ENCODE measurements at places on chromosomes 16 and 17.
A peak's percentile ranks its signal among the peaks of the same experiment; 100 is the strongest.

DNA sequence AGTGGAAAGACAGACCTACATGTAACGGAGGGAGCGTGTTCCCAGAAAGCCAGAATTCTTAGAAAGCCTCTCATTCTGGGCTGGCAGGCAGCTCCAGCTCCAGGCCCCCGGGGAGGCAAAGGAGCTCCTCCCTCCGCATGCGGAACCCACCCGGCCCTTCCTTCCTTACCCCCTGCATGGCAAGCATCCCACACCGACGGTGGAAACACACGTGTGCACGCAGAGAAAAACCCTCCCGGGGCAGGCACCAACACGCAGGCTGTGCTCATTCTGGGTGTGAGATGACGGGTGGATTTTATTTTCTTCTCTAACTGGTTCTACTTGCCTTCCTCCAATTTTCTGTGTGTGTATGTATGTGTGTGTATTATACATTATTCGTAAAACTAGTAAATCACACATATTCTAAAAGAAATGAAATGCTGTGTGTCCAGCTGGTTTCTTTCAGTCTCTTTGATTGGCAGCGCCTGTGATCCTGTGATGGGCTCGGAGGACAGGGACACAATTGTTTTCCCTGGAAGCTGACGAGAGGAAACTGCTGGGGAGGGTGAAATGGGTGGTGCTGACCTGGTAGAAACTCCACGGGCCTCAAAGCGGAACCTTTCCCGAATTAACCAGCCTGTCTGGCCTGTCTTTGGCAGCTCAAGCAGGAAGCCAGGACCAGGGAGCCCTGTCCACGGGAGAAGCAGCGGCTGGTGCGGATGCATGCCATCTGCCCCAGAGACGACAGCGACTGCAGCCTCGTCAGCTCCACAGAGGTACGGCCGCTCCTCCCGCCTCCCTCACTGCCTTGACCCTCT lies 22.2 kb downstream of the CARD14 start:
- DNase-seq, result no peak

DNA sequence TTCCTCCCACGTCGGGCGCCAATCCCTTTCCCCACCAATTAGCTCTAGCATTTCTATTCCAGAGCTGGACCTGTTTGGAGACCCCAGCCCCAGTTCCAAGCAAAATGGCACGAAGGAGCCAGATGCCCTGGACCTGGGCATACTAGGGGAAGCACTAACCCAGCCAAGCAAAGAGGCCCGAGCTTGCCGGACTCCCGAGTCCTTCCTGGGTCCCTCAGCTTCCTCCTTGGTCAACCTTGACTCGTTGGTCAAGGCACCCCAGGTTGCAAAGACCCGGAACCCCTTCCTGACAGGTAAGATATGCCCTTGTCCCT lies 5.6 kb upstream of the SPATA20 start:
- no peak for DNase-seq

DNA sequence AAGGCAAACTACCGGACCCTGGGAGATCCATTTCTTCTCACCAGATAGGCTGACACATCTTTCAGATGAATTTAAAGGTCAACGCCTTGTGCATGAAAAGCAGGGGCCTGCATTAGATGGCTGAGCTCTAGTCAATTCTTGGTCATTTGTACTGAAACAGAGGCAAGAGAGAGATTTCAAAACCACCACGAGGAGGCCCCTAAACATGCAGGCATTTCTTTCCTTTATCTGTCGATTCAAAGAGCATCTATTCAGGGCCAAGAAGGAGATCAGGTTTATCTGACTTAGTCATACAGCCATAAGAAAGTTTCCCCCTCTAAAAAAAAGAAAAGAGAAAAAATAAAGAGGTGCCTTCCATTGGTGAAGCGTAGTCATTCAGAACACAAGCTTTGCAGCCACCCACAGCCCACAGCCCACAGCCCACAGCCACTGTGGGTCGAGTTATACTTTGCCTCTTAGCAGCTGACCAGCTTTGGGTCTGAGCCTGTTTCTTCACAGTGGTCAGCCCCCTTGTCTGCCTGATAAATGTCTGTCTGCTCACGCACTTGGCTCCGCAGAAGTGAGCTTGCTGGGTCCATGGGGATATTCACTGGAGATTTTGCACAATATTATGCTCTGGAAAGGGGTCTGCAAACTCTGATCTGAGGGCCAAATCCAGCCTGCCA lies 207.5 kb downstream of the CDH13 start:
- no peak for DNase-seq

DNA sequence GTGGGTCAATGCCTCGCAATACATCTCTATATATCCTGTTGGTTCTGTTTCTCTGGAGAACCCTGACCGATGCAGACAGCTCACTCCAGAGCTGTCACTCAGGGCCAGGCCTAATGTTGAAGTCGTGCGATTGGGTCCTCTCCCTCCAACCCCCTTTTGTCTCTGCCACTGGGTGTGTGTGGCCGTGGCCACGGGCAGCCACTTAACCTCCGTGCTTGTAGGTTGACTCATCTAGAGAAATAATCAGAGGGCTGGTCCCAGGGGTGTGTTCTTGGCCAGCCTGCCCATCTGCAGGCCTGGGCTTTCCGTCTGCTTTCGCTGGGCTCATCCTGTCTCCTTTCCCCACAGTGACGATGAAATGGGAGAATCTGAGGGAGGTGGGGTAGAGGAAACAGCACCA lies 7.4 kb downstream of the ADAD2 start:
- DNase-seq, result no peak

DNA sequence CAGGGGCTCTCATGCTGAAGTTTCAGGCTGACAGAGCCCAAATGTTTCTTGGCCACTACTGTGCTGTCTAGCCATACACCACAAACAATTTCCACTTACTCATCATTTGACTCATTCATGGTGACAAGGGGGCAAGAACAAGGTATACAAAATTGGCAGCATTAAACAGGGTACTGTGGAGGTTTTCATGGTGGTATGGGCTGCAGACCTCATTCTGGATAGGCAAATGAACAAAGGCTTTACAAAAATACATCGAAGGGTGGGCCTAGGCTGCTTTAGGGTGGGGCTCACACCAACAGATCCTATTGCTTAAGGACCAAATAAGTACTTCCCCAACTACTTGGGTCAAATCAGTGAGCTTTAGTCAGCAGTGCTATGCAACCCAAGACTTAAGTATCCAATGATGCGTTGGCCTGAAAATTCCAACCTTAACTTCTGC lies 53.0 kb downstream of the N4BP1 start:
- no peak for DNase-seq

GRCh38 chr16:24696699-24697098 lies 32.8 kb upstream of the TNRC6A start:
- no peak for DNase-seq

- no peak for DNase-seq
These were observed 176.4 kb upstream of the WSCD1 start for GRCh38 chr17:5893741-5894140.

GRCh38 chr17:14582996-14583395 lies 282.1 kb downstream of the HS3ST3B1 start:
- DNase-seq, result no peak

DNA sequence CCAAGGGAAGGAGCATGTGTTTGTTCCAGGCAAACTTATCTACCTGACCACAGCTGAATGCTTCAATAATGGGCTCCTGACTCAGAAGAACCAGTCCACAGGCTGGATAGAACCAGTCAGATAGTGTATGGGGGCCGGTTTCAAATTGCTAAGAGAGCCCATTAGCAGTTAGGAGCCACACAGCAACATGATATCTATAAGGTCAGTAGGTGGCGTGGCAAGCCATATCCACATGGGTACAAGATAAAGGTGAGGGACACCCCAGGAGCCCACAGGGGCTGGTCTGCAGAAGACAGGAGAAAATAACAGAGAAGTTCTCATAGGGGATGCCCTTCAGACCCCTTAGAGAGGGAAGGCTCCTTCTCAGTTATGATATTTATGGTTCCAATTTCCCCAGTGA lies 31.6 kb upstream of the CDRT15 start:
- peak; percentile 1 for DNase-seq

DNA sequence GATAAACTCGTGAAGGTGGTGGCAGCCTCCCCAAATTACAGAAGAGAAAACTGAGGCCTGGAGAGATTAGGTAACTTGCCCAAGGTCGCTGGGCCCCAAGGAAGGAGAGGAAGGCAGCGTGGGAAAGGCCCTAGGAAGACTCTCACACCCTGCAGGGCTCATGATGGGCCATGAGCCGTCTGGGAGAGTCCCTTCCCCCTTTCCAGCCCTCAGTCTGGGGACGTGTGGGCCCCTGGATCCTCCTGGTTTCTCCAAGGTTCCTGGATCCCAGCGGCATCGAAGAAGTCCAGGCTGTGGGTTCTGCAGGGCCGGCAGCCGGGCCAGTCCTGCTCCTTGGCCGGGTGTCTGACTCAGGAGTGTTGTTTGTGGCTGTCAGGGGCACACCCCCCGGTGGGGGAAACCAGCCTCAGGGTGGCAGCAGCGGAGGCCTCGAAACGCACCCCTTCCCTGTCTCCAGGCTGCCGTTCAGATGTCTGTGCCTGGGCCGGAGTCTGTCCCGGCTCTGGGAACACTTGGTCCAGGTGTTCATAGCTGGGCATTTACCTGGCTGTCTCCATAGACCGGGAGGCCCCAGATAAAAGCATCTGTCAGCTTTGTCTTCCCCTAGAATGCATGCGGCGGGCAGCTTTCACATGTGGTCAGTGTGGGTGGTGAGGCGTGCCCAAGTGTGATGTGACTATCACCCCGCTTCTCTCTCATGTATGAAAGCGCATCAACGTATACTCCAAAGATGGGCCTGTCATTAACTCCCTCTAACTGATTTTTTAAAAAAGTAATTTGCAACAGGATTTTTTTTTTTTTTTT lies 3.7 kb upstream of the RAP1GAP2 start:
- DNase-seq, result no peak

DNA sequence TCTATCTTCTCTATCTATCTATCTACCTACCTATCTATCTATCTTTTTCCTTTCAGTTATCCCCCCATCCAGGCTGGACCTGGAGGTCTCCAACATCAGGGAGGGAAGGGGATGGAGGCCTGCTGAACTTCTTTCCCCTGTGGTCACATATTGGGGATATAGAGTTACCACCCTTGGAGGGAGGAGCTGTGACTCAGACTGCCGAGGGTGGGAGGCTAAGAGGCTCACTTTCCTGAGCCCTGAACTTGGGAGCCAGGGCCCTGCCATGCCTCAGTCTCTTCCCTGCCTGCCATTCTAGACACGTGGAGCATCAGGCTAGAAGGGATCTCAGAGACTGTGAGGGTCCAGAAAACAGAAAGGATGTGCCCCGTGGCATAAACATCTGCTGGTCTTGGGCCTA lies 8.4 kb downstream of the LRRC3C start:
- DNase-seq, result no peak

- no peak for DNase-seq
These were observed 119.5 kb upstream of the TNRC6C start for GRCh38 chr17:77838748-77839697.

DNA sequence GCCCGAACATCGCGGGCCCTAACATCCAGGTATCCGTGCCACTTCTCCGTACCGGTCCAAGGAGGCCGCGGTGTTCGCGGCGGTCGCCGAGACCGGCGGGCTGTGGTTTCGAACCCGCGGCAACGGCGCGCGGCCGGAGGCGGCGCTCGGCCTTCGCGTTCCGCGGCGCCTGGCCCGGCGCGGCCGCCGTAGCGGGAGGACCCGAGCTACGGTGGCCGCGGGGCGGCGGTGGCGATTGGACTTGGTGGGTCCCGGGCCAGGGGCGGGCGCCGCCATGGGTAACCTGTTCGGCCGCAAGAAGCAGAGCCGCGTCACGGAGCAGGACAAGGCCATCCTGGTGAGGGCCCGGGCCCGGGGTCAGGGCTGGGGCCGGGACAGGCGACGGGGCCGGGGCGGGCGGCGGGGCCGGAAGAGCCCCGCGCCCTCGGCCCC lies at the start of gene CHMP6:
CHMP6 (plus strand) TSS at position 197 of the 432 bp plus-strand sequence; CDS start at position 275, 78 bp downstream.
- DNase-seq, result peak; percentile 61

GRCh38 chr17:2737693-2738092 lies 11.8 kb downstream of the CCDC92B start:
- no peak for DNase-seq

DNA sequence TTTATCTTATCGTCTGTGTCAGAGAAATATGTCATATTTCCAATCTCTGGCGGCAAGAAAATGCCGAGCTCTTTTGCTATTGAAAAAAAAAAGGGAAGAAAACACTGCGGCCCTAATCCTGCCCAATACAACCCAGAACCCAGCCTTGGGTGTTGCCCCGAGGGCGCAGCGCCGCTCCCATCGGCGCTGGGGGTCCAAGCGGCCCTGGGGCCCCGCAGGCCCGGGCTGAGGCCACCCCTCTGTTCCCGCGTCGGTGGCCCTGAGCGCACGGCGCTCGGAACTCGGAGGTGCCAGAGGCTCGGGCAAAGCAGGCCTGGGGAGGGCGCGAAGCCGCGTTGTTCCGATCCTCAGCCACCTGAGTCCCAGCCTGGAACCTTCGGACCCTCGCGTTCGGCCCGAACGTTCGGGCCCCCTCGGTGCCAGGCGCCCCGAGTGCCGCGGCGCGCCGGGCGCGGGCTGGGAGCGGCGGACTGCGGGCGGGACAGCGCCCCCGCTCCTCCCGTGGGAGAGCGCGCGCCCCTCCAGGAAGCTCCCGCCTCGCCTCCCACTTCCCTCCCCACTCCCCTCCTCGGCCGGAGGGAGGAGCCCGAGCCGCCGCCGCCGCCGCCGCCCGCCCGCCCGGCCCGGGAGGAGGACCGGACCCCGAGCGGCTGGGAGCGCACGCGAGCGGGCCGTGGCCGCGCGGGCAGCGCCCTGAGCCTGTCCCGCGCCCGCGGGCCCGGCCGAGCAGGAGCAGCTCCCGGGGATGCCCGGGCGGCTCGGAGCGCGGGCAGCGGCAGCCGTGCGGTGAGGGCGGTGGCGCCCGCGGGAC lies at the start of gene CPNE2:
CPNE2 (plus strand) TSS at position 609 of the 811 bp plus-strand sequence. CDS start 18,160 bp downstream, outside the sequence.
- DNase-seq, result peak; percentile 46

GRCh38 chr16:8962393-8963009 lies 1.2 kb downstream of the USP7 start:
- DNase-seq, result peak; percentile 89

DNA sequence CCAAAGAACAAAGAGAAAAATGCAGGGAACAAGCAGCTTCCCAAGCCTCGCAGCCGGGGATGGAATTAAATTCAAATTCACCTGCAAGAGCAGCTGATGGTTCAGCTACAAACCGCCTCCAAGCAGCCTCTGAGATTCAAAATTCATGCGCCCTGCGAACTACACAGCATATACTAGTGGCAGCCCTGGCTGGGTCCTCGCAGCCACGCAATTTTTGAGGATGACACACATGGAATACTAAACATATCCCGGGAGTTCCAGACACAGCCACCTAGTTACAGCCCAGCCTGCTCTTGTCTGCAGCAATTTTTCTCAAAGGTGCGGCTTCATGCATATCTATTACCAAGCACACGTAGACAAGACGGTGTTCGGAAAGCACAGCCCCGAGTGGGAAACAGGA lies 35.9 kb upstream of the KIFC3 start:
- no peak for DNase-seq

GRCh38 chr16:73527187-73527586 lies 479.3 kb upstream of the ZFHX3 start:
- DNase-seq, result no peak

GRCh38 chr16:616733-617586 lies 13.8 kb upstream of the WFIKKN1 start:
- no peak for DNase-seq

Measured in NAMALWA (cell line).